NCI-H1436 treated with DMSO at 0.1 percent for 48 hours (cell line): ENCODE measurements at places on chromosomes 6 and 20.

DNA sequence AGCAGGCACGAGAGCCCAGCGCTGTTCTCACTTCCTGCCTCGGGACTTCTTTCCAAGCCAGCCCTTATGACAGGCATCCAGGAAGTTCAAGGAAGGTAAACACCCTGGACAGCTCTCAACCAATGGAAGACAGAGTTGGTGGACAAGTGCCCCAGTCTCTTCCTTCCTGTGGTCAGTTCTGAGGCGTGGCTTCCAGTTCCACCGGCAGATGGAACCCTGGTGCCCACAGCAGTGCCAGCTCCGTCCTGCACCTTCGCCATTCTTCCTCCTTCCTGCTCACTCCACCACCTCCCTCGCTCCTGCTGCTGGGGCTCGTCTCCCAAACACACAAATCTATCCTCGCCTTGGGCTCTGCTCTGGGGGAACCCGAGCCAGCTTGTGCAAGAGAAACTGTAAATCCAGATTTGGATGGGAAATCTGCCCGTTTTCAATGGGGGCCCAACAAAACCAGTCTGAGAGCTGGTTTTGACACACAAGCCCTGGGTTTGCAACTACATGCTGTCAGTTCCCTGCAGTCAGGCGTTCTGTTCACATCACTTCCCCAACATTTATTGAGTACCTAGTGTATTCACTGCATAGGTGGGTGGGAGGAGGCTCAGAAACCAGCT, 162.7 kb downstream of the GRM4 start:
- DNase-seq = no peak

DNA sequence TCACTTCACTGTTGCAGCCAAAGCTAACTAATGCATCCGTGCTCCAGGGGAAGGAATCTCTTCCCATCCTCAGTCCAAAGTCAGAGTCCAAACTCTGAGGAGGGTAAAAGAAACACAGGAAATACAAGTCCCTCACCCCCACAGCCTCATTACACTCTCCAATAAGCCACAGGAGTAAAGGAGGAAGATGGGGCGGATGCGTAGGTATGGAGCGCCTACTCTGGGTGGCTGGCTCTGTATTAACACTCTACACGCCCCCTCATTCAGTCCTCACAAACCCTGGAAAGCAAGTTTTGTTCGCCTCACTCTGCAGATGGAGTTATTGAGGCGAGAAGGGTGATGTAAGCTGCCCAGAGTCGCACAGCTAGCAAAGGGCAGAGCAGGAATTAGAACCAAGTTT, 242.9 kb downstream of the NRN1 start:
- no peak for DNase-seq

GRCh38 chr6:23176471-23176870, 607.1 kb downstream of the HDGFL1 start:
- DNase-seq = no peak

DNA sequence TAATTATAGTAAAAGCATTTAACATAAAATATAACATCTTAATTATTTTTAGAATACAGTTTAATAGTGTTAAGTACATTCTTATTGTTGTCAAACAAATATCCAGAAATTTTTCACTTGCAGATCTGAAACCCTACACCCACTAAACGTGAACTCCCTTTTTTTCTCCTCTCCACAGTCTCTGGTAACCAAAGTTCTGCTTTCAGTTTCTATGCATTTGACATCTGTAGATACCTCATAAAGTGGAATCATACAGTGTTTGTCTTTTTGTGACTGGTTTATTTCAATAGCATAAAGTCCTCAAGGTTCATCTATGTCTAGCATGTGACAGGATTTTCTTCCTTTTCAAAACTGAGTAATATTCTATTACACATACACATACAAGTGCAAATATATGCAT, 286.3 kb downstream of the BTBD3 start:
- no peak for DNase-seq

- DNase-seq = no peak
Measured at GRCh38 chr6:108751851-108752732, 96.1 kb upstream of the ARMC2 start.

- DNase-seq = no peak
Measured at GRCh38 chr20:58596750-58597248, 54.3 kb upstream of the STX16 start.

DNA sequence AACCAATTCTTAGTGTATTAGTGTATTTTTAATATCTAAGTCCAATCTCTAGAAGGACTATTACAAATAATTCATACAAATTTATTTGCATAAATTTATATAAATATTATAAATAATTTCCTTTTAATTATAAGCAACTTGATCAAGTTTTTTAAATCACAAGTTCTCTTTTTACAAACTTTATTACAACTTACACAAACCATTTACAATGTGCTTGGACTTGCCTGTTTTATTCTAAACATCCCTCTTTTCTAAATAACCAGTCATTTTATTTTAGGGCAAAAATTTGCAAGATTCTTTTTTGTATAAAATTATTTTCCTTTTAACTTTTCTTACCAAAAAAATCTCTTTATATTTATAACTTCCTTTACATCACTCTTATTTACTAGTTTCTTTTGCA, 83.5 kb upstream of the SYNCRIP start:
- DNase-seq = no peak

- DNase-seq = no peak
Measured at GRCh38 chr6:111482959-111483735, at the start of gene REV3L. TSS of gene REV3L (minus strand) at chr6:111483218. CDS start at chr6:111482888, 330 bp downstream.

DNA sequence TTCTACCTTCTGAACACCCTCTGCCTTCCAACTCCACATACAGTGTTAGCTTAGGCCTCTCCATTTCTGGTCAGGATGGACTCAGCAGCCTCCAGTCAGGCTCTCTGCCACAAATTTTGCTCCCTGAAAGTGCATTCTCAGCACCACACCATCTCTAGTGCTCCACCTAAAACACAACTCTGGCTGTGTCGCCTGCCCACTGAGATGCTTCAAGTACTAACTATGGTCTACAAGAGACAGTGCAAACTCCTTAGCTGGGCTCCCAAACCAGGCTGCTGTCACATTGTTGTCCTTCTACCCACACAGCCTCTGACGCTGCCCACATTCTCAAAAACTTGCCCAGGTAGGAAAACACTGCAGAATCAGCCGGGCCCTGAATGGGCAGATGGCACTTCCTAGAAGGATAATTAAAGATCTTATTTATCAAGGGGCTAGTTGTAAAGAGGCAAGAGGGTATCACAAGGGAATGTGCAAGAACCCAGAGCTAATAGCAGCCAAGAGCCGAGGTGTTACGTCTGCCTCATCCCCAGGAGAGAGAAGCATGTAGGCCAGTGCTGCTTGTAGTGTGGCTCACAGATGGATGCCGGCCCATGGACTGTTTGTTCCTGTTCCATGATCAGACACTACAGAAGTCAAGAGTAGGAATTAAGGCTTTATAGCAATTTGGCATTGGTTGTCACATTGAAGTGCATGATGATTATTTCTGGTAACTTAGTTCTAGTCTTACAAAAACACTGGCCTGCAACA, 189.7 kb downstream of the LRFN2 start:
- no peak for DNase-seq

DNA sequence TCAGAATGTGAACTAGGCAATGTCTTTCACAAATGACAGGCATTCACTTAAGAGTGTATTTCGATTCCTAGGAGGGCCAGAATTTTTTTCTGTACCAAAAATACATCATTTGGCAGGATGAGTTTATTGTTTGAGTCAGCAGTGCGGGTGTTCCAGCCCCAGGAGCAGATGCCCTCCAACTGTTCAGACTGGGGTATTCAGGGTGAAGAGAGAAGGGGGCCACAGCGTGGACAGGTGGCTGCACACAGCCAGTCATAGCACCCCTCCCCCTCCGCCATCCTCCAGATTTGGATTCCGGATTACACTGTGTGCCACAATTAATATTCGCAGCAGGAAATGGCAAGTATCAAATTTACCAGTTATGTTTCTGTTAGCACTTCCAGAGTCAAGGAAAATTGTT, 38.6 kb downstream of the RIPOR2 start:
- DNase-seq = no peak

DNA sequence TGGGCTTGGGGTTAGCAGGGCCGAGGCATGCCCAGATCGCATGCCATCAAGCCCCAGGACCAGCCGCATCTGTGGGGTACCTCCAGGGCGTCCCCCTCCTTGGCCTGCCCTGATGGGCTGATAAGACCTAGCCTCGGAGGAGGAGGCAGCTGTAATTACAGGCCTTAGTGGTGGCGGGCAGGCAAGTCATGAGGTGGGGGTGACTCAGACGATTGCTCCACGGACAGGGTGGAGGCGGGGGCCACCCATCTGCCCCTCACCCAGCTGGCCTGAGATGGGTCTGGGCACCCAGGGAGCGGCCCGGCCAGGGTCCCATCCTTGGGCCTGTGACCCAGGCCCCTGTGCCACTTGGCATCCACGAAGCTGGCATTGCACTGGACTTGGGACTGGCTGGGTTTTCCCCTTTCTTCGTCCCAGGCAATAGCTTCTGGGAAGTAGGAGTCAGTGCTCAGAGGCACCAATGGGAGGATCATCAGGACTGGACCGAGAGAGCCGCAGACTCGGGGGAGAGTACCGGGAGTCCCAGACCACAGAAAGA, 57.5 kb downstream of the CEBPB start:
- no peak for DNase-seq

- no peak for DNase-seq
Measured at GRCh38 chr20:47011984-47012383, 117.3 kb downstream of the EYA2 start.

DNA sequence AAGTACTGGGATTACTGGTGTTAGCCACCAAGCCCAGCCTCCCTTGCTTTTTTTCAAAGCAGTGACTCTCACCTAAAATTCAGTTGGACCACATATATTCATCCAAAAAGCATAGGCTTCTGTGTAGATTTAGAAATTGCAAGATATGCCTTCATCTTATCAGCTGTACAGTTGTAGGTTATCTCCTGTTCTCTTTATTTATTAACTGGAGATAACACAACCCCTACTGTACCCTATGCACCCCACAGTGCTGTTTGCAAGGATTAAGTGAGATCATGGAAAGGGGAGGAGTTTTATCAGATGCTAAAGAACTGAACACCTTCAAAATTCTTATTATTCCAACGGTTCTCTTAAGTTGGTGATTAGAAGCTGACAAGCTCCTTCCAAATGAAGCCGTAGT, 164.4 kb upstream of the JARID2 start:
- DNase-seq = no peak

DNA sequence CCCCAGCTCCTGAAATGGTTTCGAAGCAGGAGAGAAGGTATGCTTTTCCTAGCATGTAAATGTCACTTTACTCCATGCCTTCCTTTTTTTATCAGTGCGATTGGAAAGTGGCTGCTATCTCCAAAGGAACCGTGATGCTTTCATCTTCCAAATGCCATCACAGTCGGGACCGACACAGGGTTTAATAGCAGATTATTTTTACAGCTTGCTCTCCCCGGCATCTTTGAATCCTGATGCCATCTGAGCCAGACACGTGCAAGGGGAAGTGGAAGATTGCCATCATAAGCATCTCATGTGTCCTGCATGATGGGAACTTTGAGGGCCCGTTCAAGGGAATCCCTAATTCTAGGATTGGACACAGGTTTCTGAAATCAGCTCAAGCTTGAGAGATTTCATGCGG, 253.4 kb upstream of the KCNG1 start:
- DNase-seq = no peak

DNA sequence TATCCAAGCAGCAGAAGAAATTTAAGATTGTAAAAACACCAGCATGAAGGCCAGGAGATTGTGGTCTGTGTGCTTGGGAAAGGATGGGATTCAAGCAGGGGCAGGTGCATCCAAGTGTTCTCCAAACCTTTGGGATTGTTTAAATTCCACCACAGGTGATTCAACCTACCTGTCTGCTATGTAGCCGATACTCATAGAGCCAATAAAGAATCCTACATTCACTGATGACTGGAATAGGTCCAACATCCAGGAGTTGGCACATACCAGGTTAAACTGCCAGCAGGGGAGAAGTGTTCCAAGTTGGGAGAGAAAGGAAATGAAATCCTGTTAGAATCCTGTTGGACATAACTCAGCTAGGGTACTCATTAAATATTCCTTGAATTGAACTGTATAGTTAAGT, 2.2 kb downstream of the SLC22A2 start:
- no peak for DNase-seq
